ENCODE measurements at places on chromosomes 2 and 18.

GRCh38 chr18:11392292-11392691, 217.1 kb upstream of the SLC35G4 start:
- peak; percentile 1 for DNase-seq

DNA sequence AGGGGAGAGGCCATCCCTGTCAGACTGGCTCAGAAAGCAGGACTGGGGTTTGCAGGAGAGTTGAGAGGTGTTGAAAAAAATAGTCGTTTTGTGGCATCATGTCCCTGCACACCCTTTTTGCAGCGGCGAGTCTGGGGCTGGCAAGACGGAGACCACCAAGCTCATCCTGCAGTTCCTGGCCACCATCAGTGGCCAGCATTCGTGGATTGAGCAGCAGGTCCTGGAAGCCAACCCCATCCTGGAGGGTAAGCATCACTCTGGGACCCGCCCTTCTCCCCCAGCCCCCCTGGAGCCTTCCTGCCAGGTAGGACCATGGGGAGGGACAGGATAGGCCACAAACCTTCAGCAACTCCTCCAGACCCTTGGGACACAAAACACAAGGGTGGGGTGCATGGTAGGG, 34.2 kb downstream of the MYO7B start:
- no peak for DNase-seq

DNA sequence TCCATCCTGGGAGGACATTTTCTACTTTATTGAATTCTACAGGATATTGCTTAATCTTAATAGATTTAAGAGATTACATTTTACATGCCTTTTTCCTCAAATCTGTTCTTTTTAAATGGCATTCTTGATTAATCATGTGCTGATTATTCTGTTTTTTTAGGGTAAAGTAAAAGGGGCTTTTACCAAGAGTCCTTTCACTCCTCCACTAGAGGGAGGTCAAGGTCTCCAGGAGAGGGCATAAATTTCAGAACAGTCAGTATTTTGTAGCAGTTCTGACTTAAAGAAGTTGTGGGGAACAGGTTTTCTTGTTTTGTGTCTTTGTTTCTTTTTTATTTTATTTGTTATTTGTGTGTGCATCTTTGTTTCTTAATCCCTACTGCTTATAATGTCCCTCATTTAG, 25.4 kb downstream of the WDR75 start:
- DNase-seq = no peak

- DNase-seq = no peak
Measured at GRCh38 chr2:192735447-192735846, 540.7 kb upstream of the TMEFF2 start.

GRCh38 chr2:29920631-29921559, 491 bp downstream of the ALK start:
- no peak for DNase-seq

DNA sequence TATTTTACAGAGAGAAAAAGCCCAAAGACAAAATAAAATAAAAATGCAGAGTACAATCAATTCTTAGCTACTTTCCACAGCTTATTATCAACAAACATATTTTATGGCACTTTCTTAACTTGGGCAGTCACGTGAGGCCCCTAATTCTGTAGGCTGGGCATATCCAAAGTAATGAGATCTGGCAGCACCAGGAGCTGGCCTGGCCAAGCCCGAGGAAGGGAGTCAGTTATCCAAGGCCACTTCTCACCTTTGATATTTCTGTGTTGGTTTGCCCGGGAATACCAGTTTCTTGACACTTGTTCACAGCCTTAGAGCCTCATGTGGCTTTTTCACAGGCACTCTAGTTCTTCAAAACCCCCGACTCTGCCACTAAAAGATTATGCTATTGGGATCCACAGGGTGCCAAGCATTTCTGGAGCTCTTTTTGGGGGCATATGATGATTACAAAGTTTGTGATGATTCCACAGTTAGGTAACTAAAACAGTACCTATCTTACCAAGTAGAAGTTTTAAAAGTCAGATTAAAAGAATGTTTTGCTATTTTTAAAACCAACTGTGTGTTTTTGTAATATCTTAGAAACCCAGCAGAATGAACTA, 90.4 kb downstream of the MEP1B start:
- DNase-seq = no peak

DNA sequence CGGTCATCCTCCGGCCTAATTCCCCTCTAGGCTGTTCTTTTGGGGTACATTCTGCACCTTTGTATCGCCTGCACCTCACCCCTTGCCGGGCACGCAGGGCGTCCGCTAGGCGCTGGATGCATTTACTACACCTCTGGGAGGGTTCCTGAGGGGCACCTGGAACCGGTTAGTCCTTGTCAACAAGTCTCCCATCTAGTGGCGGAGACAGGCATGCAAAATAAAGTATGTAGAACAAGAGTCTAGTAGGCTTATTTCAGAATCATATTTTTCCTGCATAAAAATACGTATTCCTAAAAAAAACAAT, 705 bp upstream of the TEX261 start:
- peak; percentile 44 for DNase-seq

- no peak for DNase-seq
Measured at GRCh38 chr18:5546660-5547059, 2.9 kb upstream of the EPB41L3 start.

DNA sequence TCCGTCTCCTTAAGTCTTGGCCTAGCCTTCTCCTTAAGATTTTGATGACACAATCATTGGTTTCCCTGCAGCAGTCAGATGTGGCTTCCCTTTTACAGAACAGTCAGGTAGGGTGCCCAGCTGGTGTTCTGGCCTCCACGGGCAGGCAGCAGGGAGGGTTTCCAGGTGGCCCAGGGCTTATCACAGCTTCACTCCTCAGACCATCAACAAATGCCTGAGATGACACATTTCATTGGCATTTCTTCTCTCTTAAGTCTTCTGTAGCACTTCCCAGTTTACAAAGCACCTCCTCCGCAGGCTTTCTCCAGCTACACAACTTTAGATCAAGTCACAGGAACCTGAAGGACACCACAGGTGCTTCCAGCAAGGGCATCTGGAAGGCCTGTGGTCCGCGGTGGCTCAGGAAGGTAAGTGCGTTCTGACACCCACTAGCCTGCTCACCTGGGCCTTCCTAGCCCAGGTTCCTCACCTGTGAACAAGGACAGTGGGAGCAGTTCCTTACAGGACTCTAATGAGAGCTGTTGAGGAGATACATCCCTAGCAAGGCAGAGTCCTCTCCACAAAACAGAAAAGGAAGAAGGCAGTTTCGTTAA, 37.6 kb downstream of the PTPN18 start:
- no peak for DNase-seq

GRCh38 chr2:227406177-227407031, 18.7 kb upstream of the SCYGR1 start:
- DNase-seq = no peak

DNA sequence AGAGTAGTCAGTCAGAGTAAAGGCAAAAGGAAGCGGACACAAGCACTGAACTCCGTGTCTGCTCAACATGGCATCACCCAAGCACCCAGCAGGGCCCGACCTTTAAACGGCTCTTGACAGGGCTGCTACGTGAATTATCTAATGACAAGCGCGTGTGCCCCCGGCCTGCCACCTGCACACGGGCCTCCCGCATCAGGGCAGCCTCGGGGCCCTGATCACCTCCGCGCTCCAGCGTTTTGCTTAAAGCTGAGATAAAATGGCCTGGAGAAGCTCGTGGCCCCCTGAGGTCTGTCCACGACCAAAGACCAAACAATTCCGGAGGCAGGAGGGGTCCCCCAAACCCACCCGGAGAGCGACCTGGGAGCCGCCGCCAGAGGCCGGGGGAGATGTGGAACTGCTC, 376 bp downstream of the NDUFA10 start:
- no peak for DNase-seq

DNA sequence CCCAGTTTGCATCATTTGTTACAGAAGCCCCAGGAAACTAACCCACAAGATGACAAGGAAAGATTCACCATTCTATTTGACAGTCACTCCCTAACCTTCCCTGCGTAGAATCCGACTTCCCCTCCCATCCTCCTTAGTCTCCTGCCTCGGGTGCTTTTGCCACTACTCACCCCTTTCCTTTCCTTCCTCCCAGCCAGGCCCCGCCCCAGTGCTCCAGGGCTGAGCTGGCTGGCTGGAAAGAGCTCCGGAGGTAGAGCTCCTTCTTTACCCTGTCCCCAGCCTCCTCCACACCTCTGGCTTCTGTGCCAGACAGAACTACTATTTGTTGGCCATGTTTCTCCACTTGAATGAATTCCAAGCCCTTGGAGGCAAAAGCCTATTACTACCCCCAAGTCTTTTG, 317.6 kb upstream of the NCKAP5 start:
- DNase-seq = no peak

GRCh38 chr18:49019446-49020045, 68.8 kb upstream of the SMAD7 start:
- peak; percentile 15 for DNase-seq

- DNase-seq = no peak
Measured at GRCh38 chr2:113105047-113105785, 22.2 kb upstream of the IL1RN start.

DNA sequence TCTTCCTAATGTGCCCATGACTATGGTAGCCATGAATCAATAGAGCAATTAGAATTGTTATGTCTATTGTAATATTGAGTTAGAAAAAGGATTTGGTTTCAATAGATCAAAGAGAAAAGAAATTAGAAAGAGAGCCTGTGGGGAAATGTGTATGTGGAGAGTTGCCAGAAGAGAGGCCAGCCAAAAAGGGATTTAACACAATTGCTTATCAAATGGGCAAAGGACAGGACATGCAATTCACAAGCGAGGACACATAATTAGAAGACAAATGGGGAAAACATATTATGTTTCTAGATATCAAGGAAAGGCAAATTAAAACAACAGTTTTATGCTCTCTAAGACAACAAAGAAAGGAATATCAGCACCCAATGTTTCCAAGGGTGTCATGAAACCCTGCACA, 403.2 kb upstream of the KLHL29 start:
- DNase-seq = no peak

All from T-helper 2 cell (primary cell).